ENCODE measurements at places on chromosomes 5 and 9.

DNA sequence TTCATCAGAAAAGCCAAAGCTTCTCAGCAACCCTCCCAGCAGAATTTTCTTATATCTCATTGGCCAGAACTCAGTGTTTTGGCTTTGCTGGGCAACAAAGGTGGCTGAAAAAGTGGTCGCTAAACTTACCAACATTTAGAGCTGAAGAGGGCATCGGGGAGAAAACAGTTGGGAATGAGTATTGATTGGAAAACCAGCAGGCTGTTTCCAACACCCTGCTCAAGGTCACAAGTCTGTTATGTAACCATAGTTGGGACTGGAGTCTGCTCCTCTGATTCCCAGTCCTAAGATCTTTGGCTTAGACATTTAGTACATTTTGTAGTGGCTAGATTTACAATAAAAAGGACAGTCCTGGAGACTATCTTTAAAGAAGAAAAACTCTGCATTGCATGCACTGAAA, 17.1 kb downstream of the IL12B start:
- peak; percentile 6 for DNase-seq

DNA sequence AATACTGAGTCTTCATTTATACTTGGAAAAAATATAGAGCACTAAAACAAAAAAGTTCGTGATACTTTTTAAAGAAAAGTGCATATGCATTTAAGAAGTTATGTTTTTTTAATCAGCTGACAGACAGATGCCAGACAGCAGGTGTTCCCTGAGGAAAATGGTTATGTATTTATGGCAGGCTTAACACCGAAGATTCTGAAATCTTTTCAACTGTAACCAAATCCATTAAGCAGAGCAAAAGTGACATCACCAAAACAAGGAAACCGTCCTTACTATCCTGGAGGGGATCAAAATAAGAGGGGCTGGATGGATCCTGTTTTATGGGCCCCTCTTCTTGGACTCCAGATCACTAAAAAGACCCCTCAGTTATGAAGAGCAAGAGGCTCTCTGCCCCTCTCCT, 404.9 kb upstream of the ADAMTS16 start:
- no peak for DNase-seq

- no peak for DNase-seq
Observed at GRCh38 chr5:161085056-161085455, 233.0 kb upstream of the ATP10B start.

DNA sequence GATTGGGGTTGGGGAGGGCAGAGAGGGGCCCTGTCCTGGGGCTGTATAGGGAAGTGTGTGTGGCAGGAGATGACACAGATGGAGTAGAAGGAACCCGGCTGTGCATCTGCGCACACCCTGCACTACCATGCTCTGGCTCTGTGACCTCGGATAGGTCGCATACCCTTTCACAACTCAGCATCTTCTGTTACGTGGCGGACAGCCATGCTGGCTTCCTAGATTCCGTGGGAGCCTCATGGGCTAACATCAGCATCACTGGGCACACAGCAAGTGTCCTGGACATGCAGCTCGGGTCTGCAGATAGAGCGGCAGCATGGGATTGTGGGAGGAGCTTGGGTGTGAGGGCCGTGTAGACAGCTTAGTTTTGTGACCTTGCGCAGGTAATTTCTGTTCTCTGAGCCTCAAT, 9.2 kb downstream of the ARPC5L start:
- DNase-seq: no peak

- DNase-seq: no peak
Observed at GRCh38 chr5:55524816-55525215, 9.9 kb downstream of the PLPP1 start.

- no peak for DNase-seq
Observed at GRCh38 chr9:134743853-134744252, 102.2 kb downstream of the COL5A1 start.

- DNase-seq: no peak
Observed at GRCh38 chr9:131167146-131167692, 41.8 kb downstream of the NUP214 start.

DNA sequence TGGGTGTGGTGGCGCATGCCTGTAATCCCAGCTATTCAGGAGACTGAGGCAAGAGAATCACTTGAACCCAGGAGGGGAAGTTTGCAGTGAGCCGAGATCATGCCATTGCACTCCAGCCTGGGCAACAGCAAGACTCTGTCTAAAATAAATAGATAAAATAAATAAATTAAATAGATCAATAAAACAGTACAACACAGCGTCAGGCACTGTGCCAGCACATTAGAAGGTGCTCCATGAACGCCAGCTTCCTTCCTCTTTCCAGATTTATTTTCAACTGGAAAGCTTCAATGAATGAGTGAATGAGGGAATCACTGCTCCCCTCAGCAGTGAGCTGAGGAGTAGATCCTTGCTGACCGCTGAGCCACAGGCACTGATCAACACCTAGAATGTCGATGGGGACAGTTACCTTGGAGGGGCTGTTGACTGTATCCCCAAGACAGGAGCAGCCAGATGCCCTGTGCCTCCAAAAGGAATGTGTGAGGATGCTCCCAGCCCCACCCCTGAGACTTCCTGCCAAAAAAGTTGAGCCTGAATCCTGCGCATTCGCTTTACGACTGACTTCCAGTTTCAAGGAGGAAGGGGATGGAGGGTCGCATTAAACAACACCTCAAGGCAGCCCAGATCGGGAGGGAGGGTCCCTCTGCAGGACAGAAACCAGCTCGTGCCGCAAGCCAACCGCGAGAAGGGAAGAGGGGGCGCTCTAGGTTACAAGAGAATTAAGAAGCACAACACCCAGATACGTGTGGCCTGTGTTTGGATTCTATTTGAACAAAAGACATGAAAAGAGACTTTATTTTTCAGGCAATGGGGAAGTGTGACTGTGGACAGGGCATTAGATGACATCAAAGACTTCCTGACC, 54.0 kb upstream of the CNOT6 start:
- no peak for DNase-seq

GRCh38 chr9:96048956-96049831, 173.7 kb downstream of the ERCC6L2 start:
- no peak for DNase-seq

DNA sequence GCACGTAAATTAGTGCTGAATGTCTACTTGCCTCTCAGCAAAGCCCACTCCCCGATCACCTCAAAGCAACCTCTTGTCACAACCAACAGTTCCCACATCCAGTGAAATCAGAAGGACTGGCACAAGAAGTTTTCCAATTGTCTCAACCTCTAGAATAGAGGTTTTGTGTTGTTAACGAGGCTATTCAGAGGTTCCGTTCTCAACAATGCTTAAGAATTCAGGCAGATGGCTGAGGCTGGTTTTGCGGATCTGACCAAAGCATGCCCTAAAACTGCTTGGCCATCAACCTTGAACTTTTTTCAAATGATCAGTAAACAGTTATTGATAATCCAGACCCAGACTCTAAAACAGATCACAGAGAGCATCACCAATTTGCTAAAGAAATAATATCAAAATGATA, 52.9 kb downstream of the MAPKAP1 start:
- no peak for DNase-seq

- DNase-seq: peak; percentile 67
Observed at GRCh38 chr9:101458963-101459631, 23.5 kb upstream of the ALDOB start.

GRCh38 chr9:128053560-128053959, 13.6 kb downstream of the NAIF1 start:
- DNase-seq: peak; percentile 94

- DNase-seq: no peak
Observed at GRCh38 chr9:114452219-114453165, 52.8 kb downstream of the WHRN start.

DNA sequence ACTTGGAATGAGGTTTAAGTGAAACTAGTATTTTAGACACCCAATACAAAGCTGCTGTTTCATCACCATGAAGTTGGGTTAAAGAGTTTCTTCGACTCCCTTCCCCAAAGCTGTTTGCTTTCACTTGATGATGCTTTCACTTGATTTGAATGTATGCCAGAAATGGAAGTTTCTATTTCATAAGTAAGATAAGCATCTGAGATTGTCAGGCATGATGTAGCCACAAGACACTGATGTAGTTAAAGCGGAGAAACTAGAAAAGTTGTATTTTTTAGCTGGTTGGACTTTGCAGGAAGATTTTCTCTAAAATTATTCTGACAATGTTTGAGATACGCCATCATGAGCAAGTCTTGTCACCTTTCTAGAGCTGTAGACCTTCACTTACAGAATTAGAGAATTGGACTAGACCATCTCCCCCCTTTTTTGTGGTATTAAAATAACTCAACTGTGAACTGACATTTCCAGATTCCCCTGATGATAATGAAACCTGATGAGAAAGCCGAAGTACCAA, 20.0 kb downstream of the MOCS2 start:
- DNase-seq: no peak

DNA sequence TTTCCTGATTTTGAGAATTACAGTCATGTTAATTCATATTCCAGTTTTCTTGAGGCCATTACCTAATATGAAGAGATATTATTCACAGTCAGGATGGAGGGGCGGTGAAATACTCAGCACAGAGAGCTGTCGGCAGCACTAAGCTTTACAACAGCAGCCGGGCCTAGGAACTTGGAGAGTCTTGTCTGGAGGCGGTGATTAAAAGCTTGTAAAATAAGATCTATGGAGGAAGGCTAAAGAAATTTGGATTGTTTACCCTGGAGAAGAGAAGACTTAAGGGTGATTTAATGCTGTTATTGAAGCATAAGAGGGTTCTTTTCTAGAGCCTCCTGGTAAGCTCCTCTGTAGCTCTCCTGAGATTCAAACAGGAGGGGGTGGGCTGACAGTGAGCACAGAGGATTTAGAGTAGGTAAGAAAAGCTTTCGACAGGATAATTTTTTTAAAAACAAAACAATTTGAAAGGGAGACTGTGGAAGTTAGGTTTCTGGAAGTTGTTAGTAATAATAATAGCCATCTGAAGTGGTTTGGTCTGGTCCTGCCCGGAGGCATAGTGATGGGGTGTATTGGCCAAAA, 406.3 kb upstream of the ADAMTSL1 start:
- no peak for DNase-seq

GRCh38 chr9:8424786-8425410, 625.3 kb upstream of the DMAC1 start:
- no peak for DNase-seq

DNA sequence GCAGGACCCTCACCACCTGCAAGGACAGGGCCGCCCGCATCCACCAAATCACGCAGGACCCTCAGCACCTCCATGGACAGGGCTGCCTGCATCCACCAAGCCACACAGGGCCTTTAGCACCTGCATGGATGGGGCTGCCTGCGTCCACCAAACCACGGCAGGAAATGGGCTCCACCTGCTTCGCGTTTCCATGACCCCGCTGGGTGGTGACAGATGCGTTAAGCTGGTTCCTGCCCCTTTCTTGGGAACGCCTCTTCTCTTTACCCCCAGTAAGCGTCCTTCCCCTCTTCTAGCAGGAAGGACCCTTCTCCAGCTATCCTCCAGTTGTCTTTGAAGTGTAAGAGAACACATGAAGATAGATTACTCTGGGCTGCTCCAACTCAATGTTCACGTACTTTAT, 13.5 kb downstream of the FBP1 start:
- no peak for DNase-seq

GRCh38 chr9:89903141-89903475, 298.3 kb downstream of the GADD45G start:
- DNase-seq: no peak

GRCh38 chr9:114308361-114308950, 14.4 kb upstream of the ORM1 start:
- no peak for DNase-seq

GRCh38 chr9:92804727-92805126, 40.1 kb upstream of the BICD2 start:
- no peak for DNase-seq

DNA sequence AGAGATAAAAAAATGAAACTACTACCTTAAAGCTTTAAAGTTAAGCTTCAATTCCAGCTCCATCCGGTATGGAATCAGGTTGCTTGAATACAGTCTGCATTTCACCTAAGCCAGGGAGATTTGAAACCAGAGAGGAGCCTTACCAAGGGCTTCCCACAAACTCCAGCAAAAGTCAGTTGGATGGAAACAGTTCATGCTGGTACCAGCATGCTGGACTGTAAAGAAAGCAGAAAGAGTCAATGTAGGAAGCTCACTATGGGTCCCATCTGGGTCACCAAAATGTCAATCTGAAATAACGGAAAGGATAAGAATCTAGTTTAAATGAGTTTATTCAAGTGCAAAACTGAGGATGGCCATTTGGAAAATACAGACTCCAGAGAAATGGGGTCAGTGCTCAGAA, 65.3 kb downstream of the CDO1 start:
- DNase-seq: no peak

DNA sequence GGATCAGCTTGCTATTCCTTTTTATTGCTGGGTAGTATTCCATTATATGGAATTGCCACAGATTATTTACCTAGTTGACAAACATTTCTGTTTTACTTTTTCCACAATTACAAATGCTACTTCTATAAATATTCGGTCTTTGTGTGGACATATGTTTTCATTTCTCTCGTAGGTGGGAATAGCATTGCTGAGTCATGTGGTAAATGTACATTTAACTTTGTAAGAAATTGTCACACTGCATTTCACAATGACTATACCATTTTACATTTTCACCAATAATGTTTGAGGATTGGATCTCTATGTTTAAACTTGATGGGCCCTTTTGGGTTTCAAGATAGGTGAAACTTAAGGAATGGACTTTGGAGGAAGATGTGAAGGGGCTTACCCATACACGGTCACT, 19.7 kb downstream of the RAI14 start:
- no peak for DNase-seq

GRCh38 chr5:154962494-154962893, 21.6 kb downstream of the MRPL22 start:
- no peak for DNase-seq

DNA sequence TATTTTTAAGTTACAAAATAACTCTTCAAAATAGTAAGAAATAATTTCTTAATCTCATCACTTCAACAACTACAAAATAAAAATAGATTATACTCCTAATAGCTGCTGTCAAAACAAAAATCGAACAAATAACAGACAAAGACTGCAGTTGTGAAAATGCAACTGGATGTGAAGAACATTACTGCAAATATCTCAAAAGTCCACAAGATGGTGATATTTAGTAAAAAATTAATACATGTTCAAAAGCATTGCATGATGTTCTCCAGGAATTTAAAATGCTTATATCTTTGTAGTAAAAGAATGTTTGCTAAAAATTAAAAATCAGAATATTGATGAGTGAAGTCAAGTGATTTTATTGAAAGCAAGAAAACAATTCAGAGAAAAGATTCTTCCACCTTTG, 66.2 kb downstream of the MPDZ start:
- DNase-seq: no peak

- DNase-seq: no peak
Observed at GRCh38 chr5:142612494-142613270, 73.2 kb downstream of the FGF1 start.

DNA sequence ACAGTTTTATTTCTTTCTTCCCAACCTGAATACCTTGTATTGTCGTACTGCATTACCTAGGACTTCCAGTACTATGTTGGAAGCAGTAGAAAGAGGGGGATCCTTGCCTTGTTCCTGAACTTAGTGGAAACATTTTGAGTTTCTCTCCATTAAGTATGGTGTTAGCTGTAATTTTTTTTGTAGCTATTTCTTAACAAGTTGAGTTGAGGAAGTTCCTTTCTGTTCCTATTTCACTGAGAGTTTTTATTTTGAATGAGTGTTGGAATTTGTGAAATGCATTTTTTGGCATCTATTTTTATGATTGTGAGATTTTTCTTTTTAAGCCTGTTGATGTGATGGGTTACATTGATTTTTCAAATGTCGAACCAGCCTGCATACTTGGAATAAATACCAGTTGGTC, 49.0 kb downstream of the FSD1L start:
- DNase-seq: peak; percentile 49

All from inflammatory macrophage treated with lipopolysaccharide for 1 hour (primary cell).